Neural crest cell (in vitro differentiated cells): ENCODE measurements at places on chromosomes 12 and 14.

DNA sequence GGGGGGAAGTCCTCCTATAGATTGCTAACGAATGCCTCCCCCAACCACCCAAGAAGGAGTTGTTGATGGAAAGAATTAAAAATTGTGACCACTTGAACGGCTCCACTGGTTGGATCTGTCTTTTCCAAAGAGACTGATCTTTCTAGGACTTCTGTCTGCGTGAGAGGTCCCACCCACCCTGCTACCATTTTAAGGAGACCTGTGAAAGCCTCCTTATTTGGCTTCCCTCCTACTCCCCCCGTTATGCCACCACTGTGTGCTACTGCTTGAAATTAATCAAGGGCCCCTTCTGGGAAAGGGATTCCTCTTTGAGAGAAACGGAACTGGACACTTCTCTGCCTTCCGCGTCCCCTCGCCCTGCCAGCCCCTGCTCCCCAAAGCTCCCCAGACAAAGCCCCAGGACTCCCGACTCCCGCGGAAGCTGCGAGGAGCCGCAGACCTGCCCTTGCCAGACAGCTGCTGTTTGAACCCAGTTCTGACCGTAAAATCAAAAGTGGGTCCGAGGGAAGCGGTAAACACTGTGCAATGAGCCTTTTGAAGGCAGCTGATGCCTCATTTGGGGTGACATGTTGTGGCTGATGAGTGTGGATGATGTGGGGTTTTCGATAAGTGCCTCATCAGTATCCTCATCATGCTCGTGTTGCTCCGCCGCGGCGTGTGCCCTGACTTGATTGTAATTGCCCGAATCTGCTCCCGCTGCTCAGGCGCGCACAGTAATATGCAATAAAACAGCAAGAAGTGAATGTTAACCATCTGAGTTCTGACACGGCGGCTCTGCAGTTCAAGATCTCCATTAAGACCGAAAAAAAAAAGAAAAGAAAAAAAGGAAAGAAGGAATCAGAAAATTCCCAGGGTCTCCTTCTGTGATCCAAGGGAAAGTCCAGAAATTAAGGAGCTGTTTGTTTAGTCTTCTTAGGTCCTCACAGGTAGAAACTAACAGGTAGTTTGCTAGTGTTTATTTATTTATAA, 48.2 kb downstream of the MBIP start:
- DNase-seq, result no peak

GRCh38 chr12:57527184-57527583, 4.6 kb downstream of the MBD6 start:
- no peak for DNase-seq

GRCh38 chr12:116624516-116624915, 65.3 kb downstream of the MAP1LC3B2 start:
- DNase-seq, result no peak

GRCh38 chr12:72269491-72269890, 2.7 kb upstream of the TRHDE start:
- no peak for DNase-seq

- DNase-seq, result no peak
Observed at GRCh38 chr14:24387009-24387345, 11.8 kb upstream of the NYNRIN start.

GRCh38 chr14:102696856-102697495, 80.3 kb upstream of the TRAF3 start:
- no peak for DNase-seq

DNA sequence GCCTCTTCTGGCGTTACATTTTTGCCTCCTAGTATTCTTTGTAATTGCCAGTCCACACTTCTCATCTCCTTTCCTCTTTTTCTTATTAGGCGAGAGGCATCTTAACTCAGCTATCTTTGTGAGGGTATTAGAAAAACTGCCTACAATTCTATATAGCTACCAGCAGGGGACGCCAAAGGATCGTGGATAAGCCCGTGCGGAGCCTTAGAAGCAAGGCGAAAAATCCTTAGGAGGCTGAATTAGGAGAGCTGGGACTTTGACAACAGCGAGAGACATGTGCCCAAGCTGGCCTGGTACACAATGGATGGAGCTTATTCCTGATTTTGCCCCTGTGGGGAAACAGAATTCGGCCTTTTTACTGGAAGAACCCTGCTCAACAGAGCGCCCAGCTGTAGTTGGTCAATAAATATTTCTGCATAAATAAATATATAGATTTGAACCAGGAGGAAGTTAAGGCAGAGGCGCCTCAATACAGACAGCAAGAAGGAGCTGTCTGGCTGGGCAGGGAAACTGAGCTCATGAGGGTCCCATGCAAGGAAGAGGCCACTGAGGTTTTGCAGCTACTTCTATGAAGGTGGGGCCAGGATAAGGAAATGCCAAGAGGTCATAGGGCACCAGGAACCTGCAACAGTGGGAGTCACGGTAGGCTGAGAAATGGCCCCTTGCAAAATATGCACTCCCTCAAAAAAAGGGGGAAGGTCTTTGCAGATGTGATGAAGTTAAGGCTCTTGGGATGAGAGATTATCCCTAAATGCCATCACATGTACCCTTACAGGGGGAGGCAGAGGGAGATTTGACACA, 14.6 kb upstream of the RBM19 start:
- peak; percentile 49 for DNase-seq

- no peak for DNase-seq
Observed at GRCh38 chr12:89343127-89343526, 9.2 kb downstream of the DUSP6 start.

DNA sequence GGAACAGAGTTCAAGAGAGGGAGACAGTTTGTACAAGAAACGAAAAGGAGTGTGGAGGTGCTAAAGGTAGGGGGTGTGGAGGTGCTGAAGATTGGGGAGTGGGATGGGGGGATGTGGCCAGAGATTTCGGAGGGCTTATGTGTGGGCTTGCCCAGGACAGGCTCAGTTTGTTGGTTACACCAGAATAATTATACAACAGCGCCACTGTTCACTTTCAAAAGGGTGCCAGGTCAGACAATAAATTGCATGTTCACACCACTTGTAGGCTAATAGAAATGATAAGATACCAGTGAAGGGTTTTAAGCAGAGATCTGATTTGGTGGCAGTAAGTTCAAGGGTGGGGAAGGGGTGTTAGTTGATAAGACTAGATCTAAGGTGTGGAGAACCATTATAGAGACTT, 75.3 kb downstream of the PRKCH start:
- DNase-seq, result no peak

DNA sequence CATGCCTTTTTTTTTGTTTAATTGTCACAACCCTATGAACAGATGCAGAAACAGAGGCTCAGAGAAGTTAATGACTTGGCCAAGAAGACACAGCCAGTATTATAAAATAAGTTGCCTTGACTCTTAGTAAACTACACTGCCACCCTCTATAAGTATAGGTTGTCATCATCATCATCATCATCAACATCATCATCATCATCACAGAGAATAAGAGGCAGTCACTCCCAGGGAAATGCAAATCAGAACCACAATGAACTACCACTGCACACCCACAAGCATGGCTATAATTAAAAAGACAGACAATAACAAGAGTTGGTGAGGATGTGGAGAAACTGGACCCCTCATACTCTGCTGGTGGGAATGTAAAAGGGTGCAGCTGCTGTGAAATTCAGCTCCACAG, 23.2 kb upstream of the C12orf76 start:
- DNase-seq, result no peak

- no peak for DNase-seq
Observed at GRCh38 chr14:65476942-65477318, 64.4 kb downstream of the FUT8 start.
